ENCODE measurements at places on chromosomes 1 and 21. TPM values are rescaled to one million over a fixed set of nuclear protein-coding genes. Genes with fewer than 3 reads are reported as not detected.

The NAV1 gene
- total RNA-seq = 38.8 TPM

The LEFTY2 gene
- total RNA-seq = 0.47 TPM

The HUNK gene
- total RNA-seq = 9.4 TPM

The AIRE gene
- total RNA-seq = not detected

The NCAM2 gene
- total RNA-seq = 82.8 TPM

The CAMK2N1 gene
- 77.2 TPM for total RNA-seq

The TMPRSS15 gene
- not detected for total RNA-seq

The OR2AK2 gene
- 0.78 TPM for total RNA-seq

The KCNT2 gene
- 50.1 TPM for total RNA-seq

The ITLN2 gene
- total RNA-seq = not detected

The PIK3CD gene
- total RNA-seq = 13.3 TPM

The CLDN17 gene
- not detected for total RNA-seq

The FCGR1A gene
- 9.8 TPM for total RNA-seq

The CDK18 gene
- total RNA-seq = 0.16 TPM

The CD101 gene
- 1.1 TPM for total RNA-seq

The CRABP2 gene
- total RNA-seq = 3.1 TPM

The MRPS15 gene
- 12.5 TPM for total RNA-seq

The RAB29 gene
- total RNA-seq = 11.7 TPM

The TEX38 gene
- not detected for total RNA-seq

The LRRC71 gene
- 0.16 TPM for total RNA-seq

The SPRR3 gene
- 1.6 TPM for total RNA-seq

The HLX gene
- 0.31 TPM for total RNA-seq

The C4BPB gene
- not detected for total RNA-seq

The ETNK2 gene
- total RNA-seq = 28.1 TPM

The C1orf141 gene
- total RNA-seq = not detected

The KCNQ4 gene
- 1.7 TPM for total RNA-seq

The ARMH1 gene
- total RNA-seq = 2.8 TPM

The LIPI gene
- total RNA-seq = not detected

The FCRL5 gene
- total RNA-seq = not detected

The TSPAN1 gene
- 0.31 TPM for total RNA-seq

The CIART gene
- 2.5 TPM for total RNA-seq

The LCE2A gene
- not detected for total RNA-seq

The KRTAP11-1 gene
- not detected for total RNA-seq

The AK5 gene
- total RNA-seq = 27.8 TPM

The LRRC39 gene
- total RNA-seq = 8.0 TPM

The TNFRSF9 gene
- not detected for total RNA-seq

The CD1E gene
- total RNA-seq = not detected

The PLEKHN1 gene
- not detected for total RNA-seq

The FCRL6 gene
- not detected for total RNA-seq

The OR2T2 gene
- total RNA-seq = not detected

The BMP8A gene
- total RNA-seq = 0.16 TPM

The ZNF648 gene
- 0.31 TPM for total RNA-seq

The FAM89A gene
- total RNA-seq = 6.7 TPM

The BRDT gene
- total RNA-seq = not detected

The FMOD gene
- 1.1 TPM for total RNA-seq

The C1orf87 gene
- 0.31 TPM for total RNA-seq

The ATP1A2 gene
- 47.1 TPM for total RNA-seq

The NPHS2 gene
- not detected for total RNA-seq

The AZIN2 gene
- total RNA-seq = 25.4 TPM

The S100A12 gene
- total RNA-seq = 4.1 TPM

The ESRRG gene
- 6.9 TPM for total RNA-seq

The EPHB2 gene
- 34.9 TPM for total RNA-seq

The TAS1R1 gene
- not detected for total RNA-seq

Data from occipital lobe (tissue), 3 donors.